ENCODE measurements at places on chromosomes 13 and 19.

GRCh38 chr13:20403826-20404225 is 121.8 kb downstream of the CRYL1 start:
- DNase-seq: no peak

GRCh38 chr13:58729361-58729760 is 1097.8 kb downstream of the PCDH17 start:
- no peak for DNase-seq

DNA sequence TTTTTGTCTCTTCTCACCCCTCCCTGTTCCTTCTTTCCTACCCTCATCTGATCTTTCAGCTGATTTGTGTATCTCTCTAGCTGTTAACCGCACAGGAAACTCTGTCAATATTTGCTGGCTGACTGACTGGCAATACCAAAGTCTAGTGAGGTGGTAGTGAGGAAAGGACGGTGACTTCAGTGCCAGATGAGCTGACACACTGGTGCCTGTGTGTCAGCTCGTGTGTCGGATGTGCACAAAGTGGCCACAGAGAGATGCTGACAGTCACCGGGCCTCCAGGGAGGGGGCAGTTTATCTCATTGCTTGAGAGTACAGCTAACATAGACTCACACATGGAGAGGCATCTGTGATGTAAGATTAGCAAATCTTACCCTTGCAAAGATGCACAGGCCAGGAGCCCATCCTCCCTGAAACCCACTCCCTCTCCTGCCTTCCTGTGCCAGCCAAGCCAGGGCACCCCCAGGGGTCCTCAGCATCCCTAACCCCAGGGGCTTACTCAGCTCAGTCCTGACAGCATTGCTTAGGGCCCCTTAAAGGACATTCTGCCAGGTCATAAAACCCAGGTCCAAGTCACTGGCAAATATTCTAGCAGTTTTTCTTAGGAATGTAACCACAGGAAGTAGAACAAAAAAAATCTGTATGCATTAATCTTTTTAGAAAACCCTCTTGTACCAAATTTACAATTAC is 80.2 kb downstream of the SHISA2 start:
- DNase-seq: peak; percentile 28

- DNase-seq: no peak
Measured at GRCh38 chr13:32214071-32214470, 101.1 kb downstream of the ZAR1L start.

- DNase-seq: no peak
Measured at GRCh38 chr13:32125221-32125689, 93.7 kb downstream of the FRY start.

DNA sequence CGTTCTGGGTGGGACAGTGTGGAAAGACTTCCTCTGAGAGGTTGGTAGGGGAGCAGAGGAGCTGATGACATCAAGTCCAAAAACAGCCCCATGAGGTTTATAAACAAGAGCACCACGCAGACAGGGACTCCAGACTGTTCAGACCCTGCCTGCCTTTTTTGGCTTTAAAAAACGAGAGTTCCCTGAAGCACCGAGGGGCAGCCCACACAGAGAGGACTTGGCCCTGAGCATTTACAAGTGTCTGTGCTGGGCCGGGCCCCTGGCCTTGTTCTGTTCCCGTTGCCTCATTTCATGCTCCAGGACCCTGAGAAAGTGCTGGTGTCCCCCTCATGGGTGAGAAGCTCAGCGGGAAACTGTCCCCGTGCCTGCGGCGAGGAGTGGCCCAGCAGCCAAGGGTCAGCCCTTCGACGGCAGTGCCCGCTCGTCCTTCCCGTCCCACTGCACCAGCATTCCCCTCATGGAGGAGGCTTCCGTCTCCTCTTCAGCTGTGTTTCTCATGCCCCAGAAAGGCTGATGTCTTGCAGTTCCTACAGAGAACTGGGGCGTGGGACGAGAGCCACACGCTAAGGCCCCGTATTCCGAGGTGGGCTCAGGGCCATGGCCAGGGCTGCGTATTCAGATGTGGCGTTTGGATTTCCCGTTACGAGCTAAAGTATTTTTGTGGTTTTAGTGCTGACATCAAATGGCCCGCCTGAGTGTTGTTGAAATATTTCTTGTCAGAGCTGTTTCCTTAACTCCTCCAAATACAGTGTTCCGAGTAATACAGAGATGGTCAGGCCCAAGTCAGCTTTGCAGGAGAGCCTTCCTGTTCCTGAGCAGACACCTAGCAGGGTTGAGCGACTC is 93.5 kb downstream of the ATP11A start:
- DNase-seq: no peak

- no peak for DNase-seq
Measured at GRCh38 chr19:1302533-1303239, 17.0 kb downstream of the EFNA2 start.

DNA sequence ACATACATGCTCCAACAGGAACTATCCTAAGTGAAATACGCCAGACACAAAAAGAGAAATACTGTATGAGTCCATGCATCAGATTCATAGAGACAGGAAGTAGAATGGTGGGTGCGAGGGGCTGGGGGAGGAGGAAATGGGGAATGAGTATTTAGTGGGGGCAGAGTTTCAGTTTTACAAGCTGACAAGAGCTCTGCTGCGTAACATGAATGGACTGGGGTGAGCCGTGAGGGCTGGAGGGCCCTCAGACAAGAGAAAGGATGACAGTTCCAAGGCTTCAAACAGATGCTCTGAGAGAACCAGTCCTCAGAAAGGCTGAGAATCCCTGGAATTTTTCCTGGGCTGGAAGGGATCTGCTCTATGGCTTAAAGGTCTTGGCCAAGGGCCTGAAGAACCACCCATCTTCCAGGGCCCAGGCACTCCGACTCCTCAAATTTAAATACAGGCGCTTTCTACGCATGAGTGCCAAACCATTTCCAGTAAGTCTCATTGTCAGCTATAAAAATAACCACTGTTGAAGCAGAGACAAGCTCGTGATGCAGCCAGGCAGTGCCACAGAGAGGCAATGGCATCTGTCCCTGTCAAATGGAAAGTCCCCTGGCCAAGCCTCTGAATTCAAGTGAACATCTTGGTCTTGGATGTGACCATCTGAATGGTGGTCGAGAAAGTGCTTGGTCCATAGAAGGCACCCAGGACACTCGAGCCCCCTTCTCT is 17.5 kb downstream of the KLF2 start:
- no peak for DNase-seq

DNA sequence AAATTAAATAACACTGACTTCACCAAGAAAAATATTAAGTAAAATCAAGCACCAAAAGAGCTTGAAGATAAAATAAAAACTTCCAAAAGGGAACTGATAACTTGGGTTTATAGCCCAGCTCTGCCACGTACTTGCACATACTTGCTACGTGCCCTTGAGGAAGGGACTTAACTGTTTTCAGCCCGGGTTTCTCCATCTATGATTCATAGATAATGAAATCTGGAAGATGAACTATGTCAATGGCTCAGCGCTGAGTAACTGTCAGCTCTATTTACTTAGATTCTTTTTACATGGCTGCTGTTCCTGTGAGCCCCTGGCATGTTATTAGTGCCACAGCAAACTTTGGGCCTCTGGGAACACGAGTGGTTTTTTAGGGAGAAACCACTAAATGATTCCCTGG is 9.6 kb upstream of the ZC3H13 start:
- DNase-seq: no peak

- DNase-seq: no peak
Measured at GRCh38 chr19:42412661-42413076, 14.5 kb downstream of the LIPE start.

GRCh38 chr19:6406401-6406800 is 13.4 kb upstream of the GTF2F1 start:
- DNase-seq: no peak

- DNase-seq: no peak
Measured at GRCh38 chr19:1752757-1753728, at the start of gene ONECUT3. ONECUT3 (plus strand) TSS chr19:1753506; CDS start chr19:1753663, 157 bp downstream.

GRCh38 chr13:59570204-59570603 is 593.5 kb downstream of the DIAPH3 start:
- no peak for DNase-seq

GRCh38 chr19:17264641-17264979 is at the start of gene USHBP1:
USHBP1 (minus strand) TSS chr19:17264745; CDS start chr19:17264299, 446 bp downstream.
- DNase-seq: no peak

DNA sequence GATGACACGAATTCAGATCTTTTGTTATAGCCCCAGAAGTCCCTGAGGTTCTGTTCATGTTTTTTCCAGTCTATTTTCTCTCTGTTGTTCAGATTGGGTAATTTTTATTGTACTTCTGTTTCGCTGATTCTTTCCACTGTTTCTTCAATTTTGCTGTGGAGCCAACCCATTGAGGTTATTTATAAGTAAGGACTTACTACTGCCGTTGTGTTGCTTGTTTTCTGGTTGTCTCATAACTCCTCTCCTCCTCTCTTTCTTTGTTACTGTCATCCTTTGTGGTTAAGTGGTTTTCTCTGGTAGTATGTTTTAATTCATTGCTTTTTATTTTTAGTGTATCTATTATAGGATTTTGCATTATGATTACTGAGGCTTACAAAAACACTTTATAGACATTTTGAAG is 48.7 kb upstream of the GAS6 start:
- DNase-seq: no peak

DNA sequence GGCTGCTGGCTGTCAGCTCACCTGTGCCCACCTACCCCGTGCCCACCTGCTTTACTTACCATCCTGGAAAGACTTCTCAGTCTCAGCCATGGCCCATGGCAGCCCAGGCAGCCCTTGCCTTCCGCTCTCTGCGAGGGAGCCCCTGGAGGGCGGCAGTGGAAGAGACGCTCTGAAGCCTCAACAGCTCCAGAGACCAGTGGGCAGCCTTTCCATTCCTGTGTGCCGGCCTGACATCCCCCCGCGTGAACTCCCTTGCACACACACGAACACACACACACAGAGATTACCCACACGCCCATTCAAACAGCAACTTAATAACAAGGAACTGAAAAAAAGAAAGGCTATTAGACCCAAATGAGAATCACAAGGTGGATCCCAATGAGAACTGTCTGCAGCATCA is 14.2 kb upstream of the RASA3 start:
- DNase-seq: no peak

GRCh38 chr19:54449701-54450069 is 686 bp downstream of the LENG8 start:
- DNase-seq: no peak

- no peak for DNase-seq
Measured at GRCh38 chr13:68293631-68294030, 1063.5 kb upstream of the PCDH9 start.

GRCh38 chr13:20704459-20705069 is 1.1 kb downstream of the IL17D start:
- peak; percentile 64 for DNase-seq

GRCh38 chr13:91356919-91357612 is 9.6 kb downstream of the MIR17HG start:
- DNase-seq: no peak

- no peak for DNase-seq
Measured at GRCh38 chr19:57026476-57026875, 93.3 kb upstream of the USP29 start.

- no peak for DNase-seq
Measured at GRCh38 chr13:112896736-112897602, 72.0 kb upstream of the MCF2L start.

DNA sequence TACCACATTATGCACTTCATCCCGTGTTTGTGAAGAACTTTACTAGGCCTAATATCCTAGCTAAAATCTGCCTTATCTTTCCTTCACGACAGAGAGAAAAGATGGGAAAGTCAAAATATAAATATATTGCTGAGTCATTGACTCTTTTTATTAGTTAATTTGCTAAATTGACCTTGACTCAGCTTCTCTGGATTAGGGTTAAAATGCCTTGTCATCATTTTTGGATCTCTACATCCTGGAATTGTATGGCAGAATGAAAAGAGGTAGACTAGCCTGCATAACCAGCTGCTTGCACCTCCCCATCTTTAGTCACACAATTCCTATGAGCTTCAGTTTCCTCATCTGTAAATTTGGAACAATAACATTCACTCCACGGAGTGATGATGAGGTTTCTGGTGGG is 280.3 kb downstream of the DCT start:
- no peak for DNase-seq

DNA sequence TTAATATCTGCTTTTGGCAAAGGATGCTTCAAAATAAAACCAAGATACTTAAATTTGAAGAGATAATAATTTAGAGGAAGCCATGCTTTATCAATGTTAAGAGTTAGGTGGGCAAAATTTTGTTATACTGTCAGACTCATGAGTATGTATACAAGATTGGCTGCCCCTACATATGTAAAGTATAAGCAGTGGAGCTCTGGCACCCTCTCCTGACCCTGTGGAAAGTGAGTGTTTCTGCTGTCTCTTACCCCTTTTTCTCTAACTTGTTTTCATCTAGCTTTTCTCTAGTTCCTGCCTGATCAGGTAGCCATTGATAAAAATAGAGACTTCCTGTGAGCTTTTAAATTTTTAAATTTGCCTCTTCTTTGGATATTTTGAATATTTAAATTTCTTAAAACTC is 710.9 kb upstream of the SPRY2 start:
- peak; percentile 18 for DNase-seq

DNA sequence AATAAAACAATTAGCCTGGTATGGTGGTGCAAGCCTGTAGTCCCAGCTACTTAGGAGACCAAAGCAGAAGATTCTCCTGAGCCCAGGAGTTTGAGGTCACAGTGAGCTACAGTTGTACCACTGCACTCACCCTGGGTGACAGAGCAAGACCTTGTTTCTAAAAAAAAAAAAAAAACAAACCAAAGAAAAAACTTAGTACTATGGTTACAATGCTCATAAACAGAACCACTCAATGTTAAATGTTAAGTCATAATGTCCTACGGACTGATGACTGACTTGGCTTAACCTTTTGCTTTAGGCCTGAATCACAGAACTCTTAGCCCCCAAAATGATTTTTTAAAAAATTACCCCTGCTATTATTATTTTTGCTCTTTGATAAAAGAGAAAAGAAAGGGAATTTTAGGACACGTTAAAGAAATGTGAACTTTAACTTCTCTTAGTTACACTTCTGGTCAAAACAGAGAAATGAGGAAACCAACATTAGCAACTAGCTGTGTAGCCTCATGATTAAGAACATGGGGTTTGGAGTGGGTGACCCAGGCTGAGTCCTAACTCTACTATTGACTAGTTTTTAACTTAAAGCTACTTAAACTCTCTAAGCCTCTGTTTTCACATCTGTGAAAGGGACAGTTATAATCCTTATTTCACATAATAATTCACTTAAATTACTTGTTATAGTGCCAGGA is 13.7 kb upstream of the ELF1 start:
- DNase-seq: no peak

DNA sequence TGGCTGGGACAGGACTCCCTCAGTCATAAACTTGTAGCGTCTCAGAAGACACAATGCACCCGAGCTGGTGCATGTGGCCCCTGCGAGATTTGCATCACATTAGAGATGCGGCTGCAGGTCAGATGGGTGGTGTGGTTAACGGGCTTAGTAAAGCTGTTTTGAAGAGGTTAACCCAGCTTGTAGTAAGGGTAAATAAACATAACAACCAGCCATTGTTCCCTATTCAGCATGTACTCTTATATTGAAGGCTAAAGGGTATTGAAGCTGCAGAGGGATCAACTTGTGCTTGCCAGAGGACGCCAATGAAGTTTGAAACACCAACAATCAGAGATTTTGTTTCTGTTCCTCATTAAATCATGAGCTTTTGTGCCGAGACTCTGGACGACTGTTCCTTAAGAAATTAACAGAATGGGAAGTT is 79.4 kb downstream of the ZIC5 start:
- peak; percentile 45 for DNase-seq

- no peak for DNase-seq
Measured at GRCh38 chr19:43983544-43983911, 460 bp upstream of the ZNF155 start.
